ENCODE measurements at places on chromosomes 16 and 17.

DNA sequence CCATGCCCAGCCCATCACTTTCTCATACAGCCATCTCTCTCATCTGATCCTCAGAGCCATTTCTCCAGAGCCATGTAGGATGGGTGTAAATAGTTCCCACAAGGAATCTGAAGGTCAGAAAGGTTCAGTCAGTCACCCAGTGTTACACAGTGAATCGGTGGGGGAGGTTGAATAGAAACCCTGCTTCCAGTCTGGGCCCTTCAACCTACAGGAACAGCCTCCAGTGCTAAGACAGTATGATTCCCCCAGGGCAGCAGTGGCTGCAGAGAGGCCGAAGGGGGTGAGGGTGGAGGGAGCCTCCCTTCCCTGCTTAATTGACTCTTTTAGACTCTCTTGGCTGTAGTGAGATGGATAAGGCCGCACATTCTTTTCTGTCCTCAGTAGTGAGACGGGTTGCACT lies 3.6 kb downstream of the WNT9B start:
- no peak for DNase-seq

DNA sequence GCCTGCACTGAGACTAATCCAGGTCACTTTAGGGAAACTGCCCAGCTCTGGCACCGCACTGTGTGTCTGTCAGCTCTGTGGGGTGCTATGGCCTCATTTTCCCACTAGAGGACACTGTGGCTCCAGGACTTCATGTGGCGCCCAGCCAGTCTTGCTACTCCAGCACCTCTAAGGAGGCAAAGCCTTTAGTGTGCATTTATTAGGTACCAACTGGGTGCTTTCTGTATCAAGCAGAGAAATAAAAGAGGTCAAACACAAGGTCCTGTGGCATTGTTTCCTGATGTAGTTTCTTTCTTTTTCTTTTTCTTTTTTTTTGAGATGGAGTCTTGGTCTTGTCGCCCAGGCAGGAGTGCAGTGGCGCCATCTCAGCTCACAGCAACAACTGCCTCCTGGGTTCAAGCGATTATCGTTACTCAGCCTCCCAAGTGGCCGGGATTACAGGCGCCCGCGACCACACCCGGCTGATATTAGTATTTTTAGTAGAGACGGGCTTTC lies 12.5 kb upstream of the RHBDL3 start:
- no peak for DNase-seq

DNA sequence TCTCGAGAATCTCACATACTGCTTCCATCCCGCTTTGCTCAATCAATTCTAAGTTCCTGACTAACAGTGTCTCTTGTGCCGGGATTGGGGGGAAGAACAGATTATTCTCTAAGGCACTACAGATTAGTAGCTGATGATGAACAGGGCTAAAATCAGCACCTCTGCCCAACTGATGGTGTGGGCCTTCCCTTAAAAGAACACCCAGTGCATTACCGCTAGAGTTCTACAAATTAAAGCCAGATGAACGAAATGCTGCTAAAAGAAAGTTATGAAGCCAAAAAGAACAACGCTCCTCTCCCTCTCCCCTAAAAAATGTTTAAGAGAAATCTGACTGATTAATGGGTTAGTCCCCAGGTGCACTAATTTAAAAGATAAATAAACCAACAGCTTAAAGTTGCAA lies 4.4 kb downstream of the CDC27 start:
- DNase-seq: no peak

- no peak for DNase-seq
Measured at GRCh38 chr17:45308840-45309239, 8.0 kb downstream of the MAP3K14 start.

- DNase-seq: no peak
Measured at GRCh38 chr16:75495076-75495674, at the start of gene CHST6. Gene CHST6 (minus strand): TSS chr16:75495441. CDS start chr16:75479828, 15,613 bp downstream.

DNA sequence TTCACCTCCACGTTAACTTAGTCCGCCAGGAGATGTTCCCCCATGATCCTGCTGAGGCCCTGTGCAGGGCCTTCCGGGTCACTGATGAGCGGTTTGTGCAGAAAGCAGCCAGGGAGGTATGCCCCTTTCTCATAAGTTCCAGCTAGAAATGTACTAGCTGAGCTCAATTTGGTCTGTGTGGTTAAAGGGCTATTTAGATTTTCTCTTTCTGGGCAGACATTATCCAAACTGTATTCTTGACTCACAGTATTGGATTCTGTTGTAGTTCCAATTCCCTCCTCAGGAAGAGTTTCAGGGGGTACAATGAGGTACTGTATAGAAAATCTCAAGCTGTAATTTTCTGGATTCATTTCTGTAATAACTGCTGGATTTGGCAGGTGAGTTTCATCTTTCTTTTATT lies 137.1 kb downstream of the TRIM37 start:
- no peak for DNase-seq

GRCh38 chr16:8346294-8346693 lies 244.0 kb downstream of the TMEM114 start:
- DNase-seq: no peak

DNA sequence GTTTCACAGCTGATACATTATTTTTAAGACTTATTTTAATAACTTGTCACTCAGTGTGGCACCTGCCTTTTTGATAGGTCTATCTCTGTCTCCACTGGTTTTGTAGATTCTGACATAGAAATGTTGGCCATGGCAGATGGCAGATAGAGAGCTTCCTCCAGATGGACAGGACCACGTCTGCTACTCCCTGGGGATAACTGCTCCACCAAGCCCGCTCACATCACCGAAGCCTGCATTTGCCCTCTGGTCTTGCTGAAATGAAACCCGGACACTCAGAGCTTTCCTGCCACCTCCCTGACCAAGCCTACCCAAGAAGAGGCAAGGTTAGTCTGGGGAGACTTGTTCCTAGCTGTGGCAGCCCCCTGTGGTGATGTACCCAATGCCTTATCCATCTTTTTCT lies 16.4 kb upstream of the HAP1 start:
- DNase-seq: no peak

GRCh38 chr16:80447241-80447640 lies 93.6 kb upstream of the DYNLRB2 start:
- no peak for DNase-seq

DNA sequence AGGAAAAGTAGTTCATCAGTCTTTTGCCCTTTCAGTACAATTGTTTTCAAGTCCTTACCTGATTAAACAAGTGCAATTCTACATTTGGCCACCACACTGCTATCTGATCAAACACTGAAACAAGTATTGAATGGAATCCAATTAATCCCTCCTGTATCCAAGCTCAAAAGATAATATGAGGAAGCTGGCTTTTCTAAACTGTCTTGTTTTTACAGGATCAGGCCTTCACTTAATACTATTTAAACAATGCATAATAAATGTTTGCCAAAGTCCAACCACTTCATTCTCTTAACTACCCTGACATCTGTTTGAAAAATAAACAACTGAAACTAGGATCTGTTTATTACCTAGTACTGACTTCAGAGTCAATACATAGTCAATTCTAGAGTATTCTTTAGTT lies 131.6 kb downstream of the MRTFB start:
- no peak for DNase-seq

- DNase-seq: no peak
Measured at GRCh38 chr17:44220213-44221083, 973 bp upstream of the UBTF start.

- no peak for DNase-seq
Measured at GRCh38 chr17:62805234-62805633, 2.9 kb downstream of the MARCHF10 start.

DNA sequence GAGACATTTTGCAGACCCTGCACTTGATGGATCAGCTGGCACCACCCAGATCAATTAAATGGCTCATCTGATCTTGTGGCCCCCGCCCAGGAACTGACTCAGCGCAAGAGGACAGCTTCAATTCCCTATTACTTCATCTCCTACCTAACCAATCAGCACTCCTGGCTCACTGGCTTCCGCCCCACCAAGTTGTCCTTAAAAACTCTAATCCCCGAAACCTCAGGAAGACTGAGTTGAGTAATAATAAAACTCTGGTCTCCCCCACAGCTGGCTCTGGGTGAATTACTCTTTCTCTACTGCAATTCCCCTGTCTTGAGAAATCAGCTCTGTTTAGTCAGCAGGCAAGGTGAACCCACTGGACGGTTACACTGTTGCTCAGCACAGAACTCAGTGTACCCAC lies 23.6 kb downstream of the SPPL2C start:
- DNase-seq: no peak

DNA sequence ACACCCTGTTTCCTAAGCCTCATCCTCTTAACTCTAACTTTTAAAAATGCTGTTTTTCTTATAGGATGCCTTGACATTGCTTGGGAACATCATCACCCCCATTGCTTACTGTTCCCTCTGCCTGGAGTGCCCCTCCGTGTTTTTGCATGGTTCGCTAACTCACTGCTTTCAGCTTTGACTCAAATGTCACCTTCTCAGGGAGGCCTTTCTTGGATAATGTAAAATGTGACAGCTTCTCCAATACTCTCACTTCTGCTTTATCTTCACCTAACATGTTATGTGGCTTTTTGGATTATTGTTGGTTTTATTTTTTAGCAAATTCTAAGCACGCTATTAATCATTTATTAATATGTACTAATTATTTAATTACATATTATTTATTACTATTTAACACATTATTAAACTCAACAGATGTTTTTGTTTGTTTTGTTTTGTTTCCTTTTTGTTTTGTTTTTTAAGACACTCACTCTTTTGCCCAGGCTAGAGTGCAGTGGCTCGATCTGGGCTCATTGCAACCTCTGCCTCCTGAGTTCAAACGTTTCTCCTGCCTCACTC lies 3.8 kb downstream of the CRYM start:
- DNase-seq: no peak

GRCh38 chr16:86040496-86040895 lies 141.5 kb downstream of the IRF8 start:
- DNase-seq: no peak

DNA sequence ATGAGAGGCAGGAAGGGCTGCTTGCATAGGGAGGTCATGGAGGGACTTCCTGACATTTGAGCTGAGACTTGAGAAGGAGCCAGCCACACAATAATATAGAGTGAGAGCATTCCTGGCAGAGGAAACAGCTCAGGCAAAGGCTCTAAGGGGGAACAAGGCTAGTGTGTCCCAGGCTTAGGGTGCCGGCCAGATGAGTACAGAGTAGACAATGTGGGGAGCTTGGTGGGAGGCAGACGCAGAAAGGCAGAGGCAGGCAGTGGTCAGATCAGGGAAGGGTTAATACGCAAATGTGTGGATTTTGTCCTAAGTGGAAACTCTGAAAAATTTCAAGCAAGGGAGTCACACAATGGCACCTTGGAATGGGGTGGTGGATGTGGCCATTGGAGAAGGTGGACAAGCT lies 31.3 kb downstream of the CD300LB start:
- no peak for DNase-seq

- DNase-seq: no peak
Measured at GRCh38 chr17:70310221-70310672, 140.9 kb downstream of the KCNJ2 start.

DNA sequence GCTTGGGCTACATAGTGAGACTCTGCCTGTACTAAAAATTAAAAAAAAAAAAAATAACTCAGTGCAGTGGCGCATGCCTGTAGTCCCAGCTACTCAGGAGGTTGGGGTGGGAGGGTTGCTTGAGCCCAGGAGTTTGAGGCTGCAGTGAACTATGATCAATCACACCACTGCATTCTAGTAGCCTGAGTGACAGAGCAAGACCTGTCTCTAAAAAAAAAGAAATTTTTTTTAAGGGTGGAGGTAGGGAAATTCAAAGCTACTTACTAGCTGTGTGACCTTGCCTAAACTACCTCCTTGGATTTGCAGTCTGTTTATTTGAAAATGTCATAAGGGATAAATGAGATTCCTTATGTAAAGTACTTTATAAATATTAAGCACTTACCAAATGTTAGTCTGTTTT lies 3.4 kb upstream of the SMPD3 start:
- no peak for DNase-seq

DNA sequence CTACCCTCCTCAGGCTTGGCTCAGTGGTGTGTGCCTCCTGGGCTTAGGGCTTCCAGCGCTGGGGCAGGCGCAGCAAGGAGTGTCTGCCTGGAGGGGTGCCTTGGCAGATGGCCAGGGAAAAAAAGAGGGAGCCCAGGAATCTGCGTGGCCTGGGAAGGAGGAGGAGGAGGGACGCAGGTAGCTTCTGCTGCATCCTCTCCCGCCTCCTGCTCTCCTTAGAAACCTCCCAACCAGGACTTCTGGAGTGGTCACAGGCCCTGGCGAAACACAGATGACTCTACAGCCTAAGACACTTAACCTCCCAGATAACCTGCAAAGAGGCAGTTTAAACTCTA lies 7.3 kb upstream of the BCAR1 start:
- DNase-seq: no peak

DNA sequence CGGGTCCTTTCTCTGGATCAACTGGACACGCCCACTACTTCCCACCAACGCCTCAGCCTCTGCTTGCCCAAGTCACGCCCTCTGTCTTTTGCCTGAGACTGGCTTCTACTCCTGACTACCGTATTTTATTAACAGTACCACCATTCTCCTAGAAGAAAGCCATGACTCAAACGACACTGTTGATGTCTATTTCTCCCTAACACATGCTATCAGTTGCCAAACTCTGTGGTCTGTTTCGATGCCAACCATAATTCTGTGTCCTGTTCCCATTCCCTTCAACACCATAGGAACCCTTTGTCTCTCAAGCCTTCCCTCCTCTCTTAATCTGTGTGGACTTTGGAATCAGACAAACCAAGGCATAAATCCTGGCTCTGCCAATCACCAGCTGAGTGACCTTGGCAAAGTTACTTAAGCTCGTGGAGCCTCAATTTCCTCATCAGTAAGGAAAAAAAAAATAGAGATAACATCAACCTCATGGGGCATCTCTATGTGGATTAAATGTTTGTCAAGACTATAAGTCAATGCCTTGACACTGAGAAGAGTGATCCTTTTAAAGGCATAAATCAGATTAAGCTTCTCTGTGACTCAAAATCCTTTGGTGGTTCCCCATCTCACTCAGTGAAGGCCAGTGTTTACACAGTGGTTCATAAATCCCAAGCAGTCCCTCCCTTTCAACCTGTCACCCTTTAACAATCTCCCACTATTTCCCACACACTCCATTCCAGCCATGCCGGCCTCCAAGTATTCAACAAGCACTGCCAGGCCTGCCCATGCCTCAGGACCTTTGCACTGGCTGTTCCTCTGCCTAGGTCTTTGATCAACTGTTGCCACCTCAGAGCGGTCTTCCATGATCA lies 45.6 kb downstream of the ERN1 start:
- no peak for DNase-seq
